ENCODE measurements at places on chromosomes 7 and 10.

DNA sequence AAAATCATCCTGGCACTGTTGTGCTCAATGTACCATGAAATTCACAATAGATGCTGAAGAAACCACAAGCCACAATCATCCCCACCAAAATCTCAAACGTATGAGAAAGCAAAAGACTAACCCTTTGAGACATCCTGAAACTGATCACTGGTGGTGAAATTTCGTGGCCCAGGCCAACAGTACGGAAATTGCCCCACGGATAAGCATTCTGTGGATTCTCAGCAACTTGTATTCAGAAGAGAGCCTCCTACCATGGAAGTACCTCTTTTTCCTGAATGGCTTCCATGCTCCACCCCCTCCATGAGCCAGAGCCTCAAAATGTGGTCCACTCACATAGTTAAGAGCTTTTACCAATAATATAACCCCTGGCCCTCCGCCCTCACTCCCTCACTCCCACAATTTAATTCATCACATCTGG, 163.9 kb upstream of the AUTS2 start:
- DNase-seq: no peak
- no peaks in the 10 kb centered on the region for H3K36me3 ChIP-seq
- no peaks in the 10 kb centered on the region for H3K4me1 ChIP-seq
- no peaks in the 10 kb centered on the region for H3K27me3 ChIP-seq

DNA sequence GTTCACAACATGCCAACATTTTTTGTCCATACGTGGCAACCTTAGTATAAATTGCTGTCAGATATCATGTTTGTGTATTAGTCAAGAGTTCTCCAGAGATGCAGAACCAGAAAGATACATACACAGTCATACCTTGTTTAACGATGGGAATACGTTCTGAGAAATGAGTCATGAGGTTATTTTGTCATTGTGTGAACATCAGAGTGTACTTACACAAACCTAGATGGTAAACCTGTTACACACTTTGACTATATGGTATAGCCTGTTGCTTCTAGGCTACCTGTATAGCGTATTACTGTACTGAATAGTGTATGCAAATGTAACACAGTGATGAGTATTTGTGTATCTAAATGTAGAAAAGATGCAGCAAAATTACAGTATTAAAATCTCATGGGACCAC, 22.3 kb downstream of the ZNF518A start:
- no peak for DNase-seq
- H3K4me1 ChIP-seq: no peaks in the 10 kb centered on the region
- no peak overlapping the region for H3K4me3 ChIP-seq

- H3K36me3 ChIP-seq: no peaks in the 10 kb centered on the region
- no peaks in the 10 kb centered on the region for H3K4me1 ChIP-seq
- H3K27ac ChIP-seq: no peak overlapping the region
- H3K27me3 ChIP-seq: no peaks in the 10 kb centered on the region
- DNase-seq: no peak
- no peak overlapping the region for H3K4me3 ChIP-seq
Measured at GRCh38 chr10:6957851-6958250, 377.8 kb upstream of the PRKCQ start.

DNA sequence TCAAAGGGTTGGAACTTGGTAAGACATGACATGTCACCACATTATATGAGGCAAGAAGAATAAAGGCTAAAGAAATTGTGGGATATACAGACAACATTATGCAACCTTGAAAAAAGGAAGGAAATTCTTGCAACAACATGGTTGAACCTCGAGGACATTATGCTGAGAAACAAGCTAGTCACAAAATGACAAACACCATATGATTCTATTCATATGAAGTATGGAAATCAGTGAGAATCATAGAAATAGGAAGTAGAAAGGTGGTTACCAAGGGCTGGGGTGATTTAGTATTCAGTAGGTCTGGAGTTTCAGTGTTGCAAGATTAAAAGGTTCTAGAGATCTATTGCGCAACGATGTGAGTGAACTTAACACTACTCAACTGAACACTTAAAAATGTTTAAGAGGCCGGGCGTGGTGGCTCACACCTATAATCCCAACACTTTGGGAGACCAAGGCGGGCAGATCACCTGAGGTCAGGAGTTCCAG, 126.9 kb upstream of the TBX20 start:
- no peak for DNase-seq
- no peaks in the 10 kb centered on the region for H3K4me1 ChIP-seq
- H3K36me3 ChIP-seq: no peaks in the 10 kb centered on the region
- no peaks in the 10 kb centered on the region for H3K27me3 ChIP-seq
- H3K27ac ChIP-seq: no peak overlapping the region
- H3K4me3 ChIP-seq: no peak overlapping the region

GRCh38 chr7:4878336-4879335, 4.9 kb downstream of the RADIL start:
- H3K4me1 ChIP-seq: peaks cover 1% of the 10 kb centered on the region
- no peak overlapping the region for H3K4me3 ChIP-seq
- H3K27ac ChIP-seq: no peak overlapping the region
- no peaks in the 10 kb centered on the region for H3K27me3 ChIP-seq
- no peaks in the 10 kb centered on the region for H3K36me3 ChIP-seq

- H3K27ac ChIP-seq: no peak overlapping the region
- no peak for DNase-seq
- no peak overlapping the region for H3K4me3 ChIP-seq
Measured at GRCh38 chr7:150958062-150958552, 20.0 kb downstream of the KCNH2 start.

GRCh38 chr10:12733271-12733670, 268.2 kb downstream of the CCDC3 start:
- H3K4me3 ChIP-seq: no peak overlapping the region
- H3K36me3 ChIP-seq: no peaks in the 10 kb centered on the region
- no peaks in the 10 kb centered on the region for H3K27me3 ChIP-seq
- H3K27ac ChIP-seq: no peak overlapping the region
- DNase-seq: no peak

DNA sequence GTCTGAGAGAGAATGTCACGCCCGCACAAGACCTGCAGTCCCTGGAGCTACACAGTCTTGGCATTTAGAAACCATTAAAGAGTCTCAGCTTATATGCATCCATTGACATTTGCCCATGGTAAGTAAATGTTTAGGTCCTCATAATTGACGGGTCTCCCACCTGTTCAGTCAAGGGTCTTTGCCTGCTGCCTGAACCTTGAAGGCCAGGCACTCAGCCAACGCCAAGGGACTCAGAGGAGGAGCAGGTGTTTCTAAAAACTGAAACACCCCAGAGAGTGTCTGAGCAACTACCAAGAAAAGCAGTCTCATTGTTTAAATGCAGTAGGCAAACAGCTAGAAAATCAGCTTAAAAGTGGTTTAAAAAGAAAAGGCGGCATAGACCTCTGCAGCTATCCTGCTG, 264.7 kb upstream of the AKR1E2 start:
- no peaks in the 10 kb centered on the region for H3K27me3 ChIP-seq
- no peaks in the 10 kb centered on the region for H3K4me1 ChIP-seq
- H3K36me3 ChIP-seq: no peaks in the 10 kb centered on the region

DNA sequence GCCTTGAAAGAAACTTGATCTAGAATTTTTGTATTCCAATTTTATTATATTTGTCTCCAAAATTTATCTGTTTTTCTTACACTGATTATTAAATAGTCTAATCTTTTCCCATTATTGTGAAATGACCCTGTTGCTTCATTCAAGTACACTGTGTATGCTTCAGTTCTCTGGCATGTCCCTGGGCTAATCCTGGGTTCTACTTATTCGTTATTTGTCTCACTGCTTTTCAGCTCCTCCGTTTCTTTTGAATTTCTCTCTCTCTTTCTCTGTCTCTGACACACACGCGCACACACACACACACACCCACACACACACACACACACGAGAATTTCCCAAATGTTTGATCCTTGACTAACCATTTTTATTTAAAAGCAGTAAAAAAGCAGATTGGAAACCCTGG, 768.6 kb downstream of the NRG3 start:
- no peak overlapping the region for H3K4me3 ChIP-seq
- H3K27ac ChIP-seq: no peak overlapping the region
- no peaks in the 10 kb centered on the region for H3K27me3 ChIP-seq
- no peaks in the 10 kb centered on the region for H3K4me1 ChIP-seq
- no peaks in the 10 kb centered on the region for H3K36me3 ChIP-seq

GRCh38 chr7:104272767-104273384, 55.5 kb upstream of the LHFPL3 start:
- H3K27ac ChIP-seq: no peak overlapping the region
- H3K36me3 ChIP-seq: no peaks in the 10 kb centered on the region
- DNase-seq: no peak
- no peaks in the 10 kb centered on the region for H3K4me1 ChIP-seq
- H3K27me3 ChIP-seq: no peaks in the 10 kb centered on the region

DNA sequence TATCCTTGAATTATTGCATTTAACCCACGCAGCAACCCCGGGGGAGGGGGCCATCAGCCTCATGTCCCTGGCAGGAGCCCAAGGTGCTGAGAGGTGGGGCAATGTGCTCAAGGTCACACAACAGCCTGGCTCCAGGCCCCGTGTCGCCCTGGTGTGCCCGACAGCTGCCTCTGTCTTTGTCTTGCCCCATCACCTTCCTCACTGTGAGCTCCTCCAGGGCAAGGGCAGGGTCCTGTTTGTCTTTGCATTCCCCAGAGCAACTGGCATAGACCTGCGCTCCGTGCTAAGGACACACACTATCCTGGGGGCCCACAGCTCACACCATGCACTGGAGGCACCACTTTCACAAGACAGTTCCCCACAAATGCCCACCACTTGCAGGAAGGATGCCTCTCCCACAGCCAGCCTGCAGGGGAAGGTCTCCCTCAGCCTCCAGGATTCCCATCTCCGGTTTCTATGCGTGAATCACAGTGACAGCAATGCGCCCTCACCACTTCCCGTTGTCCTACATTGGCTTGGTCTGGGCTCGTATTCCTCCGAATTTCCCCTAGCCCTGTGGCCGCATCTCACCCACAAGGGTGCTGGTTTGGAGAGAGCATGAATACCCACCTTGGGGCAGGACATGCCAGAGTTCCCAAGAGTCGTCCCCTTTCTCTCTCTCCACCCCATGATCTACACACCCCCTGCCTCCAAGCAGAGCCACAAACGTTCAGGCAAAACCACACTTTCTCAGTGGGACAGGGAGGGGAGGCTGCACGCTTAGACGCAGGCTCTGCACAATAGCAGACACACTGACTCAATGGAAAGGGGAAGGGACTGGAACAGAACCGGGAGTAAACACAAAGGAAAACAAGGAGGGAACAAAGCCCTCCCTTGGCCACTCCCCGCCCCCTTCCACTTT, 10.3 kb downstream of the ITPRIP start:
- no peak overlapping the region for H3K4me3 ChIP-seq
- DNase-seq: no peak
- peak overlapping the region; percentile 65 for H3K27ac ChIP-seq
- H3K36me3 ChIP-seq: no peaks in the 10 kb centered on the region
- peaks cover 6% of the 10 kb centered on the region for H3K4me1 ChIP-seq

DNA sequence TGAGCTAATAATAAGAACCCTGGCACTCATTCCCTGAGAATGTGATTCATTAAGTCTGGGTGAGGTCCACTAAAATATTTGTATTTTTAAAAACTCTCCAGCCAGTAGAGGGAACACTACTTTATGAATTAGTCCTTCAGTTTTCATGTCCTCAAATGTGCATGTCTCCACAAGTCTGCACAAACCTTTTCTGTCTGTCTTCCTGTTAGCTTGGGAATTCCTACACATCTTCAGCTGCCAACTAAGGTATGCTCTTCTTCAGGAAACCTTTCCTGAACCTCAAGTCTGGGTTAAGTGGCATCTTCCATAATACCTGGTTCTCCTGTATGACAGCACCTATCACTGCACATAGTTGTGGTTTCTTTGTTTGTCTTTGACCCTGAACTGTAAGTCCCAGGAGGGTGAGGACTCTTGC, 119.6 kb upstream of the MKX start:
- H3K27me3 ChIP-seq: no peaks in the 10 kb centered on the region
- H3K36me3 ChIP-seq: no peaks in the 10 kb centered on the region
- H3K4me3 ChIP-seq: no peak overlapping the region
- no peak overlapping the region for H3K27ac ChIP-seq
- DNase-seq: no peak
- no peaks in the 10 kb centered on the region for H3K4me1 ChIP-seq

GRCh38 chr7:138935465-138936011, 45.7 kb downstream of the KIAA1549 start:
- H3K4me3 ChIP-seq: no peak overlapping the region
- no peaks in the 10 kb centered on the region for H3K27me3 ChIP-seq
- no peaks in the 10 kb centered on the region for H3K36me3 ChIP-seq
- H3K4me1 ChIP-seq: no peaks in the 10 kb centered on the region

DNA sequence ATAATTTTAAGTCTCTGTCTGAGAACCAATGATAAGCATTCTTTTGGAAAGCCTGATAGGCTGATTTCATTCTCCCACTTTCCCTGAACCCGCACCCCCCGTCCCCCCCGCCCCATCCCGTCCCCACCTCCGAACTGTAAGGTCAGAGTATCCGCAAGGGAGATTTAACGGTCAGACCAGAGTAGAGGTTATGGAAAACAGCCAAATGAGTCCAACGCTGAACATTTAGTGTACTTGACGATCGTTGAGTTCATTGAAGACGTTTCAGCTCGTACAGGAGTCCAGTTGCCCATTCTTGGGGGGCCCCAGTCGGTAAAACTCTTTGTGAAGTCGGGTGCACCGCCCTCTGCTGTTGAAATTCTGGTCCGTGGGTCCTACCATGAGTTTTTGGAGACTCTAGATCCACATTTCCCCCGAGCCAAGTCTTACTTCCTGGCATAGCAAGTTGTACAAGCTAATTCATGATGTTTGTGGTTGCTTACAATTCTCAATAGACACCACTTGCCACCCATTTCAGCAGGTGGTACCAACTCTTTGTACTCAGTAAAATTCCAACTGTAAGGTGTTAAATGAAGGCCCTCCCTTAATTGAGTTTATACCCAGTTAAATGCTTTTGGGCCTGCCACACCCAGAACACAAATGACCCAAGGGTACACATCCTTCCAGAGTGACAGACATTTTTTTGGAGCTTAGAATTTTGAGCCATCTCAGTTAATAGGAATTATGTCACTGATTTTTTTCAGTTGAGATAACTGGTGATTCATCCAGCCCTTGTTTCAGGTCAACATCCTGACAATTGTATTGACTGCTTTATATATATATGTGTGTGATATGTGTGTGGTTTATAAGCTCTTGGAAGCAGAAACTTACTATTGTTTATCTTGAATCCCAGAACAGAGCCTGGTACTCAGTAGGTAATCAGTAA, 1.2 kb downstream of the MARCHF5 start:
- no peak for DNase-seq
- H3K4me1 ChIP-seq: no peaks in the 10 kb centered on the region
- peak overlapping the region; percentile 81 for H3K4me3 ChIP-seq
- H3K36me3 ChIP-seq: no peaks in the 10 kb centered on the region

DNA sequence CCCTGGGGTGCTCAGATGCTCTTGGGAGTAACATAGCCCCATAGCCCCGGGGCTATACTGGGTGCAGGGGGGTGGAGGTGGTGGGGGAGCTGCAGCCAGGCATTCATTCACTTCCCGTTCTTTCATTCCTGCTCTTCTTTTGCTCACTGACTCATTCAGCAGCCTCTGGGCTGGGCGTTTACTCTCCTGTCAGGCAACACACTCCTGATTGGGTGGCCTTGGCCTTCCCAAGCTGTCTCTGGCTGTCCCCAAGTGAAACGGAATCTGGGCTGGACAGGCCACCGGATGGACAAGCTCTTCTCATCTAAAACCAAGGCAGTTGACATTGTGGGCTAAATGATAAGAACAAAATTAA, 34.6 kb downstream of the CHST3 start:
- H3K4me3 ChIP-seq: no peak overlapping the region
- peak overlapping the region; percentile 53 for H3K27ac ChIP-seq
- no peaks in the 10 kb centered on the region for H3K27me3 ChIP-seq
- H3K36me3 ChIP-seq: no peaks in the 10 kb centered on the region

Data from aorta (tissue), 5 donors.